Nephron progenitor cell (in vitro differentiated cells): ENCODE measurements at places on chromosomes 4 and X.
A peak's percentile ranks its signal among the peaks of the same experiment; 100 is the strongest.

DNA sequence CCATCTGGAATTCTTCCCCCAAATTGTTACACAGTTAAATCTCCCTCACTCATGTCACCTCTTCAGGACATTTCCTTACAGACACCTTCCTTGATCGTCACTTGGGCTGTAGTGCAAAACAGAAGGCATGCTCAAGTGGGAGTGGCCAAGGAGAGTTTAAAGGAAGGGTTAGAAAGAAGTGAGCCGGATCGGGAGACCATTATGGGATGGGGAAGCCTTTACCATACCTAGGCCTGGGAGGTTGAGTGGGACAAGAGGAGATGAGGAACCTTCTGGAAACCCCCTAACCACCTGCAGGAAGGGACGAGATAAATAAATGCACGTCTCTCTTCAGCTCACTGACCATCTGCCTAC is 102.7 kb downstream of the UCHL1 start:
- H3K4me3 ChIP-seq = peak overlapping the region; percentile 82
- peaks cover 36% of the 10 kb centered on the region for H3K4me1 ChIP-seq
- H3K27ac ChIP-seq = no peak overlapping the region
- peaks cover 34% of the 10 kb centered on the region for H3K27me3 ChIP-seq
- DNase-seq = no peak
- no peaks in the 10 kb centered on the region for H3K36me3 ChIP-seq

DNA sequence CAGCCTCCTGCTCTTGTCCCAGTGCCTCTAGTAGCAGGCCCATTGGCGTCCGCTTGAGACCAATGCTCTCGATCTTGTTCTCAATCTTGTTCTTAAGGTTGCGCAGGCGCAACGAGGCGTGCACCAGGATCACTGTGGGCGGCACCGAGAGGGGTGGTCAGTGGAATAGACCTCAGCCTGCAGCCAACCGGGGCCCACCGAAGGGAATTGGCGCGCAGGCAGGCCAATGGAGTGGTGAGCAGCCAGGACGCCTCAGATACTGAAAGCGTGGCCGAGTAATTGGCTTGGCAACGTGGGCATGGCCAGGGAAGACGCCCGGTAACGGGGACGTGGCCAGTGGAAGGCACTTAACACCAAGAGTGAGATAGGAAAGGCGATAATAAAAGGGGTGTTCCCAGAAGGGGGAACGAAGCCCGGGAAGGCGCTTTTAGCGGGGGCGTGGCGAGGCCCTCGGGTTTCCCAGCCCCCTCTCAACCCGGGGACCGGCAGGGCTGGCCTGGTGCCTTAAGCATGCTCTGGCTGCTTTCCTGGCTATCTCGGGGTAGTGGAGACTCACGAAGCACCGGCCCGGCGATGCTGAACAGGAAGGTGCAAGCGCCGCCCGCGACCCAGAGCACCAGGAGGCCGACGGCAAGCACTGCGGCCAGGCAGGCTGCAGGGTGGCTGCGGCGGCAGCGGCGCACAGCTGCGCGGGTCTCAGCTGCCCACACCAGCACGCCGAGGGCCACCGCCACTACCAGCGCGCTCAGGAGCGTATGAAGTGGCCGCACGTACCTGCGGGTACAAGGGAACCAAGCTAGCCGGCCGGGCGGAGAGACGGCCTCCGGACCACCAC is 1.7 kb downstream of the PRAF2 start:
- H3K4me1 ChIP-seq = peaks cover 15% of the 10 kb centered on the region
- H3K4me3 ChIP-seq = peak overlapping the region; percentile 85
- no peak overlapping the region for H3K27ac ChIP-seq

DNA sequence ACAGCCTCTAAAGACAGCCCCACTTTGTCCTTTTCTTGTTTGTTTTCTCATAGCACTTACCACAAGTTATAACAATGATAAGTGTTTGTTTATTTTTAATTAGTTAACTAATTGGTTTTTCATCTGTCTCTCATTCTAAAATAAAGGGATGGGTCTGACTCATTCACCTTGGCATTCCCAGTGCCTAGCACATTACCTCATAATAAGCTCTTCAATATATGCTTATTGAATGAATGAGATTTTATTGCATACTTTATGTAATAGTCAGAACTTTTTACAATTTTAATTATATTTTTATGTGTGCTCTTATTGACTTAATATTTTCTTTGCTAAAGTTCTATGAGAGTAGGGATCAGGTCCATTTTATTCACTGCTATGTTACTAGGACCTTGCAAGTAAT is 22.8 kb upstream of the PRKG2 start:
- H3K27ac ChIP-seq = no peak overlapping the region
- H3K36me3 ChIP-seq = no peaks in the 10 kb centered on the region
- peaks cover 8% of the 10 kb centered on the region for H3K27me3 ChIP-seq
- no peaks in the 10 kb centered on the region for H3K4me1 ChIP-seq
- H3K4me3 ChIP-seq = no peak overlapping the region

- H3K4me1 ChIP-seq = peaks cover under 1% of the 10 kb centered on the region
- DNase-seq = no peak
- no peaks in the 10 kb centered on the region for H3K36me3 ChIP-seq
- peaks cover 4% of the 10 kb centered on the region for H3K27me3 ChIP-seq
- no peak overlapping the region for H3K4me3 ChIP-seq
Measured at GRCh38 chr4:122091836-122092405, 60.2 kb upstream of the BLTP1 start.

- no peak for DNase-seq
- H3K4me3 ChIP-seq = no peak overlapping the region
- H3K36me3 ChIP-seq = no peaks in the 10 kb centered on the region
- peaks cover 4% of the 10 kb centered on the region for H3K27me3 ChIP-seq
- no peaks in the 10 kb centered on the region for H3K4me1 ChIP-seq
Measured at GRCh38 chr4:172011196-172011595, 198.0 kb downstream of the GALNTL6 start.

DNA sequence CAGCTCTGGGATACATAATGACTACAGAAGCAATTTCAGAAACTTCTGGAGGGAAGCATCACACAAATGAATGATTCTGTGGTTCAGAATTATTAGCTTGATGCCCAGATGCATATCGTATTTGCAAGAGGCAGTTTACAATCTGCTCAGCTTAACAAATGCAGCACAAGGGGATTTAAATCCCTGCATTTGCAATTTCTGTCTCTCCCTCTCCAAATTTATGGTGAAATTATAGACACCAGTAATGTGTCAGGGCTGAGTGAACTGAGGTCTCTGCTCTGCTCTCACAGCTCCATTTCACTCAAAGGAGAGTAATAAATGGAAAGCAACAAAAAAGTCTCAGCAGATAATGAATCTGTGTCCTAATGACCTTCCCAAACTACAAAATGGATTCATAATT is 80.2 kb downstream of the TMEM156 start:
- no peaks in the 10 kb centered on the region for H3K36me3 ChIP-seq
- DNase-seq = no peak
- H3K4me1 ChIP-seq = peaks cover 58% of the 10 kb centered on the region
- peaks cover 4% of the 10 kb centered on the region for H3K27me3 ChIP-seq

DNA sequence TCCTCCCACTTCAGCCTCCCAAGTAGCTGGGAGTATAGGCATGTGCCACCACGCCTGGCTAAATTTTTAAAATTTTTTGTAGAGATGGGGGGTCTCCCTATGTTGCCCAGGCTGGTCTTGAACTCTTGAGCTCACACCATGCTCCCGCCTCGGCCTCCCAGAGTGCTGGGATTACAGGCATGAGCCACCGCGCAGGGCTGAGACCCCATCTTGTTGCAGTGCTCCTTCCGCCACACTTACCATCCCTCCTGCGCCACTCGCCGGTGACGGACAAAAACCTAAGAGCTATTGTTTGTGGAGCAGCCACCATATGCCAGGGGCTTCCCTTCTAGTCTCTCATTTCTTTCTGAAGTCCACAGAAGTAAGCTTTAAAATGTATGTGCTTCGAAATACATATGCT is 34.5 kb downstream of the NSG1 start:
- peaks cover 11% of the 10 kb centered on the region for H3K4me1 ChIP-seq
- no peak for DNase-seq
- H3K27me3 ChIP-seq = peaks cover 4% of the 10 kb centered on the region
- no peak overlapping the region for H3K4me3 ChIP-seq

DNA sequence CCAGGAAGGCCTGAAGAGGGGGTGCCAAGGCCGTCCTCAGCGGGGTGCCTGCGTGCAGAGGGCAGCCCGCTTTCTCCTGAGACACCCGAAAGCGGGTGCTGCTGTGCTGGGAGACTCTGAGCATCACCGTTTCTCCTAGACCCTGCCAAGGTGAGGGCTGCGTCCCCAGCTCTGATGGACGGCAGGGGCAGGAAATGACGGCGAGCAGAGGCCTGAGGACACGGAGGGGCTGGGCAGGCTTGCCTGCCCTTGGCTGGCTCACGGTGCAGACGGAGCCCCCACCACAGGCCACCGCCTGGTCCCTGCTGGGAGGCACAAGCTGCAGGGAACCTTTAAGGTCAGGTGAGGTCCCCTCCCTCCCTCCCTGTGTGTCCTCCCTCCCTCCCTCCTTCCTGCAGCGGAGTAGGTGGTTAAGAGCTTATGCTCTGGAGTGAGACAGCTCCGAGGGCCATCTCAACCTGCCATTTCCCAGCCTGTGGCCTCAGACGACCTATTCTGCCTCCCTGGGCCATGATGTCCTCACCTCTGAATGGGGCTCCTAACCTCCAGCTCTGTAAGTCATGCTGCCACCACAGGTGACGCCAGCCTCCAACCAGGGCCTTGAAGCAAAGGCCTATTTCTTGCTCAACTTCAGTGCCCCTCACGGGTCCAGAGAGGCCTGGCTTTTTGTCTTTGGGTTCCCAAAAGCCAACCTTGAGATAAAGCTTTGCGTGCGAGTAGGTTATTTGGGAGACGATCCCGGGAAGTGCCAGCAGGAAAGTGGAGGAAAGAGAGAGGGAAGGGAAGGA is 54.2 kb upstream of the GRPEL1 start:
- no peak overlapping the region for H3K4me3 ChIP-seq
- H3K4me1 ChIP-seq = peaks cover 84% of the 10 kb centered on the region

- H3K4me3 ChIP-seq = no peak overlapping the region
- no peak overlapping the region for H3K27ac ChIP-seq
- no peaks in the 10 kb centered on the region for H3K27me3 ChIP-seq
Measured at GRCh38 chr4:15542760-15543159, 73.1 kb downstream of the CC2D2A start.

DNA sequence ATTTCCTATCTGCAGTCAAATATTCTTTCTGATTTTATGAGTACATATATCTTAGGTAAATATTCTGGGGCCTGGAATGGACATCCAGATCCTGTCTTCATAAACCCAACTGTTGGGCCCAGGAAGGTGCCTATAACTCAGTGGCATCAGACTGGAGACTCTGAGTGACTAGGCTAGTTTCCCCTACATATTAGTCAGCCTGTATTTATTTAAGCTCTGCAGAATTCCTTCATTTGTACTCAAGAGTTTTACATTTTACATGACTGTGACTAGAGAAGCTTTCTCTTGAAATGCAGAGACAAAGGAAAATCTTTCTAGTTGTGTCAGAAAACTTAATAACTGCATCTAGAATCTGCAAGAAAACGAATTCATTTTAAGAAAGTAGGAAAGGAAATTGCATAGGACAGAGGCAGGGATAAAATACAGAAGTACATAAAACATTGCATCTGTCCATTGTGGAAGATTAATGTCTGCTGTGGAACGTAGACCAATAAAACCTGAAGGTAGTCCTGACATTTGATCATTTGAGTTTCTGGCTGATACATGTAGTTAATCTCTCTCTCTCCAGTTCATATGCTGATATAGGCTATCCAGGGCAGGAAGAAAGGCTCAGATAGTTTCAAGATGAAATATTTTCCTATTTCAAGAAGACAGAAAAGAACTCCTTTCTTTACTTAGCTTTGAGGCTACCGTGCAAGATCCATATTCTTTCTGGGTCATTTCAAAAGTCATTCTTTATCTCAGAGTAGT is 78.2 kb downstream of the OPHN1 start:
- DNase-seq = no peak
- peaks cover 5% of the 10 kb centered on the region for H3K36me3 ChIP-seq
- peaks cover 3% of the 10 kb centered on the region for H3K27me3 ChIP-seq
- no peaks in the 10 kb centered on the region for H3K4me1 ChIP-seq

DNA sequence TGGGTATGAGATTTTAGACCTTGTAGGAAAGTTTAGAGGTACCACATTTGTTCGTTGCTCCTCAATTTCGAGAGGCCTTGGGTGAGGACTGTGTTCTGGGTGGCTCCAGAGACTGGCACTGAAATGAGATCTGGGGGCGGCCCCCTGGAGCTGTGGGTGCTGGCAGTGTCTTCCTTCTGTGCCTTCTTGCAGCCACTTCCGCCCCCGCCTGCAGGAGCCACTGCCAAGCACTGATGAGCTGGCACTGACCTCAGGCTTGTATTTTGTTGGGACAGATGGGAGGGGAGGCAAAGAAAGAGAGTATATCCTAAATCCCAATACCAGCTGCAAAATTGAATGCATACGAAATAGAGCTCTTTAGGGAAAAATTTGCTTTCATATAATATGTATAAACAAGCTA is 64.5 kb upstream of the CLDN34 start:
- H3K4me3 ChIP-seq = no peak overlapping the region
- peaks cover 5% of the 10 kb centered on the region for H3K27me3 ChIP-seq
- H3K27ac ChIP-seq = no peak overlapping the region
- H3K36me3 ChIP-seq = peaks cover 8% of the 10 kb centered on the region
- no peak for DNase-seq
- H3K4me1 ChIP-seq = peaks cover 46% of the 10 kb centered on the region

GRCh38 chrX:136162827-136163570 is 15.7 kb downstream of the FHL1 start:
- H3K4me1 ChIP-seq = peaks cover 12% of the 10 kb centered on the region
- H3K27ac ChIP-seq = no peak overlapping the region
- DNase-seq = peak; percentile 37
- peaks cover 4% of the 10 kb centered on the region for H3K36me3 ChIP-seq
- no peaks in the 10 kb centered on the region for H3K27me3 ChIP-seq

GRCh38 chr4:152534541-152535359 is 1.1 kb downstream of the FBXW7 start:
- peaks cover 57% of the 10 kb centered on the region for H3K4me1 ChIP-seq
- peak overlapping the region; percentile 97 for H3K4me3 ChIP-seq
- peak; percentile 59 for DNase-seq
- peaks cover 18% of the 10 kb centered on the region for H3K36me3 ChIP-seq
- peak overlapping the region; percentile 73 for H3K27ac ChIP-seq

DNA sequence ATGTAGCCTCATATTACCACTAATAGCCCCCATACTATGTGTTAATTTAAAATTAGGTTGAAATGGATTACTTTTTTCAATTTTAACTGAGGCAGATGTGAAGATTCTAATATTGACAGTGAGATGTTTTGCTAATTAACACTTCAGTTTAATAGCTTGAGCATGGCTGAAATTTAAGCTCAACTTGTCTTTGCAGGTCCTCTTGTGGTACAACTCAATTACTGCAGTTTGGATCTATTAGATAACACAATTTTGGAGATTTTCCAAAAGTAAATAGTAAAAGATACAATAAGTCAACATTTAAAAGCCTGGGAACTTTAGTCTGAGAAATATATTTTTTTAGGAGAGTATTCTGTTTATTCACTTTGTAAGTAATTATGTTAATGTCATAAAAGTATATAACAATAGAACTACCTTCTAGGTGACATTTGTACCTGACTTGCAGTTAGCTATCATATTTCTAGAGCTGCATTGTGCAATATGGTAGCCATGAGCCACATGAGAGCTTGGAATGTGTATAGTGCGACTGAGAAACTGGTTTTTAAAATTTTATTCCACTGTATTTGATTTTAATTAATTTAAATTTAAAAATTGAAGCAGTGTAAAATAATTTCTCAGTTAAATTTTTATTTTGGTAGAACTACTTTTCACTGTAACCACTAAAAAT is 73.1 kb upstream of the FMR1 start:
- no peaks in the 10 kb centered on the region for H3K36me3 ChIP-seq
- no peaks in the 10 kb centered on the region for H3K4me1 ChIP-seq
- no peak overlapping the region for H3K27ac ChIP-seq
- H3K27me3 ChIP-seq = no peaks in the 10 kb centered on the region
- H3K4me3 ChIP-seq = no peak overlapping the region
